ENCODE measurements at places on chromosomes 7 and 10. TPM values are rescaled to one million over a fixed set of nuclear protein-coding genes. Genes with fewer than 3 reads are reported as not detected.

DNA sequence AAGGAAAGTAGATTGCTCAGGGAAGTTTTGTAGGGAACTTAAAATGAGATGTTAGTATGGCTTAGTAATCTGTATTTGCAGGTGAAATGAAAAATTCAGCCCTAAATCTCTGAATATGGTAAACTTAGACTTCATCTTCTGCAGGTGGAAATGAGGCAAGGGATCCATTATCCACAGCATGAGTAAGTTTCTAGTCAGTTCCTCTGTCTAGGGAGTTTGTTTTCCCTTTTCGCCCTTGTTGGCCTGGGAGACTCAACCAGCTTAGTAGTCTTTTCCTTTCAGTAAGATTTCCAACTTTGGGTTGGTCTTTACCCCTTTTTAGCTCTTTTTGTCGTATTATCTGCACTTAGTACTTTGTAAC, 65.6 kb downstream of the ZEB1 start:
- DNase-seq: no peak
- H3K4me1 ChIP-seq: no peaks in the 10 kb centered on the region
- no peaks in the 10 kb centered on the region for H3K27me3 ChIP-seq
- no peak overlapping the region for H3K4me3 ChIP-seq
- H3K36me3 ChIP-seq: no peaks in the 10 kb centered on the region

DNA sequence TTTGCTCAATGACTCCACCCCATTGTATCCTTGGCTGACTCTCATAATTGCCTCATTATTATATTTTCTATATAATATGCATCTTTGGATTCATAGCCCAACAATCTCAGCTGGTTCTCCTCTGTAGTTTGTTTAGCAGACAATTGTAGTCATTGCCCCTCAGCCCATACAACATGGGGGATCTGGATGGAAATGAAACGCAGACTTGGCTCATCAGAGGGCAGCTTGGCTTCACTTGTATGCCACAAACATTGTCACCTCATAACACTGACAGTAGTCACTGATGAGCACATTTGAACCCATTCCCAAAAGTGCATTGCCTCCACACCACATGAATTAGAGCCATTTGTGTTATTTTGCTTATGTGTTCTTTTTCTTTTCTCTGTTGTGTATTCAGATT, 963.8 kb downstream of the LRMDA start:
- no peak for DNase-seq
- no peaks in the 10 kb centered on the region for H3K36me3 ChIP-seq
- H3K27me3 ChIP-seq: no peaks in the 10 kb centered on the region
- H3K27ac ChIP-seq: no peak overlapping the region
- H3K4me1 ChIP-seq: no peaks in the 10 kb centered on the region

DNA sequence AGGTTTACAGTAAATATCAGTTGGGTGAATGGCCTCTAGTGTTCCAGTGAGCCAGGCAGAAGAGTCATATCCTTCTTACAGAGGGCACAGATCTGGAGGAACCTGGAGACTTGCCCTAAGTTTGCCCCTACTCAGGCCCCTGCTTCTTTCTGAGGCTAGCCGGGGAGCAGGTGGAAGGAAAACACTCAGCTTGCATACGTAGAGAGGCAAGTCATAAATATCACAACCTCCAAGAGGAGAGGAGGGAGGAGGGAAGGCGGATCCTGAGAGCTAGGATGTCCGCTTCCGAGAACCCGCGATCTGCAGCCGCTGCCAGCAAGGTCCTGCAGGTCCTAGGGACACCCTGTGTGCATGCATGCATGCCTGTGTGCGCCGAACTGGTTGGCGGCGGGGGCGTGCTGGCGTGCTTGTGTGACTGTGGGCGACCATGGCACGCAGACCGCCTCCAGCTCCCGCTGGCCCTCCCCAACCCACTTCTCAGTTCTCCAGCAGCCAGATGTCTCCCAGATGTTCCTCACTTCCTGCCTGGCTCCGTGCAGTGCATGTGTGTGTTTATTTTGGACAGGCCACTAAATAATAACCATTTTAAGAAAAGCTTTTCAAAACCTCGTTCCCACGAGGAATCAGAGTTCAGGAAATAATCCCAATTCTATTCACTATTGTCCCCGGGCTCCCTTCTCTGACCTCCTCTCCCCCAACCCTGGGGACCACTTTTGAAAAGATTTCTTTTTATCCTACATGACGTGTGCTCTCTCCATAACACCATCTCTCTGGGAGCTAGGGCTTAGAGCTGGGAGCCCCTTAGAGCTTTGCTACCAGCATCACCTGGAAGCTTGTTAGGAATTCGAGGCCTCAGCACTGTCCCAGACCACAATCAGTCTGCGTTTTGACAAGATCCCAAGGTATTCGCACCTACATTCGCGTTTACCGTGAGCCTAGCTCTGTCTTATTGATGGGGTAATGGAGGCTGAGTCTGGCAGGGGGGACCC, 32.4 kb downstream of the UNC5B start:
- no peaks in the 10 kb centered on the region for H3K36me3 ChIP-seq
- no peak overlapping the region for H3K4me3 ChIP-seq
- H3K4me1 ChIP-seq: no peaks in the 10 kb centered on the region
- H3K27me3 ChIP-seq: peaks cover 12% of the 10 kb centered on the region
- no peak overlapping the region for H3K27ac ChIP-seq
- DNase-seq: no peak

DNA sequence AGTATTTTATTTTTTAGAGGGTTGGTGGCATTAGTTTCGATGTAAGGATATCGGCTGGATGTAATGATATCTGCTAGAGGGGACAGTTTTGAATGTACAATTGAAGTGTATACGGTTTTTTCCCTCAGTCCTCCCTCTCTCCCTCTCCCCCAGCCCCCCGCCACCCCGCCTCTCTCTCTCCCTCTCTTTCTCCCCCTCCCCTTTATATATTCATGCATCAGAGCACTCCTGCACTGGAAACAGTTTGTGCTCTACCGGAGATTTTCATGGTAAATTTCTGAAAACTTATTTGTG, 1.6 kb downstream of the GLCCI1 start:
- no peaks in the 10 kb centered on the region for H3K27me3 ChIP-seq
- H3K4me3 ChIP-seq: no peak overlapping the region
- DNase-seq: no peak
- H3K36me3 ChIP-seq: no peaks in the 10 kb centered on the region

DNA sequence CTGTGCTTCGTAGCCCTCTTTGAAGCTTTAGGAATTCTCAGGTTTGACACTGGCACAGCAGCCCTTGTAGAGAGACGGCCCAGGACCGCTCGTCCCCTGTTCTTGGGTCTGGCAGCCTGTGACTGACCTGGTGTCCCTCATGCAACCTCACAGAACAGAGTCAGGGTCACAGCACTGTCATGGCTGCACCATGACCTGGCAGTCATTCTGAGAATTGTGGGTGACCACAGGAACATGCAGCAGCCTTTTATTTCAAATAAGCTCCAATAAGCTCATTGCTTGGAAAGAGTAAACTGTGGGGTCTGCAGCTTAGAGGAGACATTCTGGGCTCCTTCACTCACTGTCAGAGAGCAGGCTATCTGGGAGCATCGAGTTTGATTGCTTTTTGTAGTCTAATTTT, 42.5 kb downstream of the MYO1G start:
- H3K27me3 ChIP-seq: peaks cover 6% of the 10 kb centered on the region
- H3K36me3 ChIP-seq: no peaks in the 10 kb centered on the region
- no peak for DNase-seq
- peaks cover 5% of the 10 kb centered on the region for H3K4me1 ChIP-seq

APBB1IP gene
- total RNA-seq: 42.2 TPM

KCNMA1 gene
- 2.8 TPM for total RNA-seq

FKBP6 gene
- total RNA-seq: not detected

GDF2 gene
- not detected for total RNA-seq

JAKMIP3 gene
- total RNA-seq: 0.05 TPM

ZNF722 gene
- not detected for total RNA-seq

HTRA1 gene
- not detected for total RNA-seq

Measured in natural killer cell treated with Interleukin-12 subunit alpha and Interleukin-12 subunit beta and Interleukin-15 and Interleukin-18, amount 100 ng/mL, for 72 hours (primary cell).